ENCODE measurements at places on chromosomes 13 and 19.

- no peak for DNase-seq
Observed at GRCh38 chr13:66926851-66927524, 303.1 kb downstream of the PCDH9 start.

GRCh38 chr19:9528757-9529336 lies 9.6 kb downstream of the ZNF426 start:
- no peak for DNase-seq

DNA sequence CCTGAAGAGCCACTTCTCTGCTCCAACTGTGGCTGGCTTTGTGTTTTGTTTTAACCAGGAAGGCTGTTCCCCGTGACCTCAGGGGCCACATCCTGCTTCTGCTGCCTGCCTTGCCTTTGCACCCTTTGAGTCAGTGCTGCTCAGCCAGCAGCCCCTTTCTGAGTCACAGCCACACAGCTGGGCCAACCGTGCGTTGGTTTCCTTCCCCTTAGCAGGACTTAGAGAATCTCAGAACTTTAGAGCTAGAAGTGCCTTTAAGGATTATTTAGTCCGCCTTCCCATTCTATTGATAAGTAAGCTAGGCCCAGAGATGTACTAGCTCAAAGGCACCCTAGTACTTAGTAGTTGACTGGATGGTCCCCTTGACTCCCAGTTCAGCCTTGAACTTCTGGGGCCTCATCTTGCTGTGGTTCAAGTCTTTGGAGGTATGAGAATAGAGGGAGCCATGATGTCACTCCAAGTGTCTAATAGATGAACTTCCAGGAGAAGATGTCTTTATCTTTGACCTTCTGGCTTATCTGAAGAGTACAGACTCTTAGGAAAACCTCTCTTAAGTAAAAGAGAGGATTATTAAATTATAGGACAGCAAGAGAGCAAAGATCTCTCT lies 8.0 kb downstream of the RGCC start:
- no peak for DNase-seq

GRCh38 chr13:104318121-104318520 lies 1251.9 kb upstream of the SLC10A2 start:
- no peak for DNase-seq

DNA sequence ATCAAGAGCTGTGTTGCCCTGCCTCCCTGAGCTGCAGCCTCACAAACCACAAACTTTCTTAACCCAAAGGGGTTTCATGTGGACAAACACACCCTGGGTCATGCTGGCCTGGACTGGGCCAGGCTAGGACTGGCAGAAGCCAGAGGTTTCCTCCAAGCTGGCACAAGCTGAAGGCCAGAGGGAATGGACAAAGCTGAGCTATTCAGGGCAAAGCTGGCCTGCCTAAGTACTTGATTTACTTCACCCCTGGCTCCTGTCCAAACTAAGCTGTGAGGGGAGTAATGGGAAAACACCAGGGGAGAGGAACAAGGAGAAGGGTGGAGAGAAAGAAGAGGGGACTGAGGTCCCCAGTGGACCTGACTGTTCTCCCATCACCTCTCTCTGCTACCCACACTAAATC lies 6.2 kb downstream of the CPAMD8 start:
- DNase-seq, result no peak

GRCh38 chr19:53903055-53903680 lies 5.9 kb upstream of the CACNG7 start:
- no peak for DNase-seq

- no peak for DNase-seq
Observed at GRCh38 chr13:113739527-113740285, 19.3 kb upstream of the TMEM255B start.

- DNase-seq, result no peak
Observed at GRCh38 chr13:63112799-63113395, 1697.2 kb upstream of the PCDH20 start.

DNA sequence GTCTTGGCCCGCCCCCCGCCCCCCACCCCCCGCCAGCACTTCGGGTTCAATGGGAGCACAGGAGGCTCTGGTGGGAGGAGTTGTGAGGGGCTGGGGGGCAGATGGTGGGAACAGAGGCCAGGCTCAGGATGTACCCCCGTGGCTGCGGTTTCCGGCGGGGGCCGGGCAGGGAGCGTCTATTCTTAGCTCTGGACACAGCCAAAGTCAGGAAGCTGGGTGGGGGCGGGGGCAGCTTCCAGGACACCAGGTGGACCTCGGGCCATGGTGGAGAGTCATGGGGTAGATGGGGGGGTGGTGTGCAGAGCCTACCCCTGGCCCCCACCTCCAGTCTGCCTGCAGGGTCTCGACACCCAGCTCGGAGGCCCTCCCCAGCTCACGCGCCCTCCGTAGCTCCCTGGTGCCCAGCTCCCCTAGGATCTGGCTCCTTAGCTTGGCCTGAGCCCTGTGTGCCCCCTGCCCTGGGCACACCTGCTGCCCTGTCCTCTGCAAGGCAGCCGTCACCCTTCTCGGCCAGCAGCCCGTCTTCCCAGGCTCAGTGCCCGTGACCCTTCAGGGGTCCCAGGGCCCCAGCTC lies 2.2 kb upstream of the TBXA2R start:
- no peak for DNase-seq

DNA sequence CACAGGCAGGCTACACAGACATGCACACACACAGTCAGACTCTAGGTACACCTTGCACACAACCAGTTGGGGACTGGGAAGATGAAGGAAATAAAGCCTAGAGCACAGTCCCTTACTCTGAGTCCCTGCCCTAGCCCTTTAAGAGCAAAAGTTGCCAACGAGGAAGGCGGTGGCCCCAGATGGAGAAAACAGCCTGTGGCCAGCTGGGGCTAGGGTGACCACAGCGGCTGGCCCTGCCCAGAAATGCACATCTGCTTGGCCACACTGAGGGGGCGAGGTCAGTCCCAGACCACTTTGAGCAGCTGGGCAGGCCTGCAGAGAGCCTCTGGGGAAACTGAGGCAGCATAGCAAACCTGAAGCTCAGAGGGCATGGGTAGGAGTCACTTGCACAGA lies 52.3 kb downstream of the PTPRS start:
- DNase-seq, result no peak

DNA sequence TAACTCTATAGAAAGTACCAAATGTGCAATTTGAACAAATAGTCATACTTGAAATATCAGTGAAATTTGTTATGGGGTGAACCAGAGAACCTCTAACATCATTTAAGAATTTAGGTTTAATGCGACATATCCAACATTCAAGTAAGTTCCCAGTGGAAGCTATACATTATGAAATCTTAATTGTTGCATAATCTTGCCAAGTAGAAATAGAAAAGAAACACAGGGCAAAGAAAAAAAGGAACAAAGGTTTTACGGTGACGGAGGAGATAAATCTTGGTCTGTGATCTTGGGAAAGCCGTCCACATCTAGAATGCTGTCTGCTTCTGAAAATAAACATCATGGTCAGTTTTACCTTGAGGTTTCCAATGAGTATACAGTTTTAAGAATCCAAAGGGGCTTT lies 445.7 kb downstream of the RFC3 start:
- no peak for DNase-seq

DNA sequence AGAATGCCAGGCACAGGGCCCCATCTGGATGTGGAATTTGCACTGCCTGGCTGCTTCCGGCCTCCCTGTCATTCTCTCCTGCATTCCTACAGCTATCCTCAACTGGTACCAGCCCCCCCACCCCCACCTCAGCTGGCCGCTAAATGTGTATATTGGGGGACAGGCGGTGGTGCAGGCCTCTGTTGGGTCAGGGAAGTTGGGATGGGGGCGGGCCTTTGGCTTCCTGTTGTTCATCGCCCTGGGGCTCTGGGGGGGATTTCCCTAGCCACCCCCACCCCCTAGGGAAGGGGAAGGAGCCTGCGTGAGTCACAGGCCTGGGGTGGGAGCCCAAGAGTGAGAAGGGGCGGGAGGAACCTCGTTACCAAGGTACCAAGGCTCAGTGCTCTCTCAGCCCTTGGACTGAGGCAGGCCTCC lies 10.6 kb downstream of the POU2F2 start:
- DNase-seq, result no peak

DNA sequence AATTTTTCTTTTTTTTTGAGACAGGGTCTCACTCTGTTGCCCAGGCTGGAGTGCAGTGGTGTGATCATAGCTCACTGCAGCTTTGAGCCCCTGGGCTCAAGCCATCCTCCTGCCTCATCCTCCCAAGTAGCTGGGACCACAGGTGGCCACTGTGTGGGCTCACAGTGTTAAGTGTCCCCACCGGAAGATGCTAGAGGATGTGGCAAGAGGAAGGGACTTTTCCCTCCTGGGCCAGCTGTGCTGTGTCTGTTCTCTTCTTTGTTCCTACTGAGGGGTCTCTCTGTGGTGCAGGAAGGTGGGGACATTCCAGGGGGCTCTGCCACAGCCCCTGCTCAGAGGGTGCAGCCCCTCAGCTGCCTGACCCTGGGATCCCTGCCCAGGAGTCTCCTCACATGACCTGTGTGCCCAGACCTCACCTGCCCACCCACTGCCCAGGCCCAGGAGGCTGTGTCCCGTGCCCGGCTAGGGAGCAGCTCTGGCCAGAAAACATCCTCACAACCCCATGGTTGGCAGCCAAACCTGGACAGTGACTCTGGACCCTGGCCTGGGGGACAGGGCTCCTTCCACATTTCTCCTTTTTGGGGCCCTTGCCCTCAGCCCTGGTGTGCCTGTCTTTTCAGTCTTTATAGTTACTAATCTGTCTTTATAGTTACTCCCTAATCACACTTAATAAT lies 14.4 kb upstream of the ANKRD10 start:
- DNase-seq, result no peak

DNA sequence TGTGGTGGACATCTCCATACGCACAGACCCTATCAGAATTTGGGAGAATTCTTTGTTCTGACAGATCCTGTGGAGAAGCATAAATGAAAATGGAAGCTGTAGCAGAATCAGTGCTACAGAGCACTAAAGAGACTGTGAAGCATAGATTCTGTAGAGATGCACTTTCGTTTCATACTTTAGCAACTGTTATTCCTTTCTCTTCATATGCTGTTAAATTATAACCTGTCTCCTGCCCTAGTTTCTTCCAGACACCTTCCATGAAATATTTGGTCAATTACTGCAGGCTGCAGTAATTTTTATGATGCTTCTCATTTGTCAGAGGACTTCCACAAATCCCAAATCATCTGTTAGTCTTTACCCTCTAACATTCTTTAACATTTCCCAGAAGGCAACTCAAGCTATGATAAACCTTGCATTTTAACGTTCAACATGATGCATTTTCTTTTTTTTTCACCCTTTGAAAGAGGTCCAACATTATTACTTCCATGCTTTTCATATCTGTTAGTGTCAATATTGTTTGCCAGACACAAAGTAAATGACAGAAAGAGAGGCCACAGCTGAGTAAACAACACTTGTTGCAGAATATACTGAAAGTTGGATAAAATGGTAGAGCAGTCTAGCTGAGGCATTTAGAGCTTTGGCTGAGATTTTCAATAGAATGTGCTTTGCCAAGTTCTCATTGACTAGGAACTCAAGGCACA lies 412.7 kb downstream of the LMO7 start:
- DNase-seq, result no peak

- no peak for DNase-seq
Observed at GRCh38 chr19:46081928-46082727, 41.3 kb upstream of the IGFL4 start.

- DNase-seq, result no peak
Observed at GRCh38 chr19:7267792-7268704, 26.2 kb downstream of the INSR start.

DNA sequence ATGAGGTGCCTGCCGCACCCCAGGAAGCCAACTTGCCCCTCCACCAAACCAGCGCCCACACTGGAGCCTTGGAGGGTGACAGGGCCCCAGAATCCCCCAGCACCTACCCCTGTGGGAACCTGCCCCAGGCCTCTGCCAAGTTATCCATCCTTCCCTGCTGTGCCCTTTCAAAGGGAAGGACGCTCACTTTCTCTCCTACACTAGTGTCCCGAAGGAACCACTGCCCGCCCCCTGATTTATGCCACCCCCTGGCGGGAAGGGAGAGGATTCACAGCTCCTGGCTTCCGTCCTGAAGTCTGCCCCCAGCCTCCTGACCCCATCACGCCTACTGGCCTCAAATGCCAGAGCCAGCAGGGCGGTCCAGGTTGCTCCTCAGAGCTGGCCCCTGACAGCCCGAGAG lies 1.4 kb downstream of the EVI5L start:
- no peak for DNase-seq

GRCh38 chr13:73934215-73934641 lies 200.0 kb downstream of the KLF12 start:
- no peak for DNase-seq

DNA sequence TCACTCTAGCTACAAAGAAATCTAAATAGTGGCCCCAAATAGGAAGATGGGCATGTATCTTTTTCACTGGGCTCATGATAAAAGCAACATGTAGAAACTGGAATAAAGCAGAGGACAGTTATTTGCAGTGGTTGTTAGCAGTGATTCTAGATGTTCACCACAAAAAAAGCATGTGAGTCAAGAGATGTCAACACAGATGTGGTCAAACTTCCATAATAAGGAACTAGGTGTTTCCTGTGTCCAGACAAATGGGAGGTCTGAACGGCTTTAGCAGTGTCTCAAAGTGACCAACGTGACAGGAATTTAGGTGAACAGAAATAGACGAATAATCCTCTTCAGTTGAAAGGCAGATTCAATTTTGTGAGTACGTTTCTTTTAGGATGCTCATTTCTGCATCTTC lies 162.7 kb downstream of the TBC1D4 start:
- no peak for DNase-seq

DNA sequence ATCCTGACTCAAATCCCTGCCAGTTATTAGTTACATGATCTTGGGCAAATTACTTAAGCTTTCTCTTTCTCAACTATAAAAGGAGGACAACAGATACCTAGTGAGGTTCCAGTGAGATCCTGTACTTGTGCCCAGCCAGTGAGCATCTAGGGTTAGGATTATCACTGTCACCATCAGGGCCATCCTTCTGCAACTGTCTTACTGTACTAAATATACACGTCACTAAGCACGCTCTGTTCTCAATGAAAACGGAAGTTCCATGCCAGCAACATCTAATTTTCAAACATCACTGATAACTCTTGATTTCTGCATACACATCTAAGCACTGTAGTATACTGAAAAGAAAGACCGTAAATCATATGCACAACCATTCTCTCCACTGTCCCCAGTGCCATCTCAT lies 70.0 kb downstream of the FOXO1 start:
- no peak for DNase-seq

- DNase-seq, result no peak
Observed at GRCh38 chr13:28559636-28560259, 64.8 kb upstream of the FLT1 start.

DNA sequence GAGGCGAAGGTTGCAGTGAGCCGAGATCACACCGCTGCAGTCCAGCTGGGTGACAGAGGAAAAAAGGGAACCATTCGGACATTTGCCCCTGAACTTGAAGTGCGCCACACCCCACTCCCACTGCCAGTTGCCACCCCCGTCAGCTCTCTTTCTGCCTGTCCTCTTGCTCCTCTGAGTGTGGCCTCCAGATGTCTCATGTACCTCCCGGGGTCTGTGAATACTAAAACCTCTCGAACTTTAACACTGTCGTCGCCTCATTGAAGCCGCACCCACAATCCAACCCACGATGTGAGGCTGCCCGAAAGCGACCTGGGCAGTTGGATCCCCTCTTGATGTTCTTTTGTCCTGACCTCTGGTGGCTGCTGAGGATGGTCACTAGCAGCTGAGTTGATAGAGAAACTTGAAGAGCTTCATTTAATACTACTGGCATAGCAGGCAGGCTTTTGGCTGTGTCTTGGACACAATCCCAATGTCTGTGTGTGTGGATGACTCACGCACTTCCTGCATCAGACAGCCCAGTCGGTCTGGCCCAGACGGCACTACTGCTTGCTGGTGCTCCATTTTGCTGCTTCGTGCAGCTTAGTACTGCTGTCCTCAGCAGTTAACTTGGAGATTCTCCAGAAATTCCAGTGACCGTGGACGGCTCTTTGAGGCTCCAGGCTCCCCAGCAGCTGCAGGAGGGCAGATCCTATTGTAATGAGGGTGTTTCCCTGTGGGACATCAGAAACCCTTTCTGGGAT lies 4.2 kb downstream of the FPR3 start:
- DNase-seq, result no peak

- no peak for DNase-seq
Observed at GRCh38 chr13:69595181-69595580, 512.4 kb upstream of the ATXN8OS start.

Measured in NCI-H2081 treated with DMSO at 0.1 percent for 48 hours (cell line).